Fibroblast of upper back skin (primary cell): ENCODE measurements at places on chromosomes 7 and 10.

DNA sequence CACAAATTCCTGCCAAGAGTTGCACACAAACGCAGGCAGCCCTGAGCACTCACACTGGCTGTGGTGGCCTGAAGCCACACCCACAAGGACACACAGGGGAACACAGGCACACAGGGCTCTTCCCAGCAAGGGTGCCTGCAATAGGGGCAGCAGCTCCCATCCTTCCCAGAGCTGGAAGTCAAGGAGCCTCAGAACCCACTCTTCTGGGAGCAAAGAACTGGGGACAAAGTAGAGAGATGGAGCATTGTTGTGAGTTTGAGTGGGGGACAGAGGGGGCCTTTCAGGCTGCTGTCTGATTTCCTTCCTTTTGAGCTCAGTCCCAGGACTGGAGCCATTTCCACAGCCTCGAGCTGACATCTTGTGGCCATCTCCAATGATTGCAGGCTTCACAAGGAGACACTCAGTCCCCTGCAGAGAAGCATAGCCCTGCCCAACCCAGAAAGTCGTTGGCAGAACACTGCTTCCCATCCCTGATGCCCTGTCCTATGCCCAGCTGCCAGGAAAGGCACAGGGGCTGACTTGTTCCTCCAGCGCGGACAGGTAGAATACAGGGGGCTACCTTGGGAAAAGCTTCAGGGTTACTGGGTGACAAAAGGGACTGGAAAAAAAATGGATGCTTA lies 34.4 kb upstream of the SLF2 start:
- DNase-seq: peak; percentile 80

GRCh38 chr10:132848951-132849545 lies 63.1 kb upstream of the NKX6-2 start:
- no peak for DNase-seq

GRCh38 chr10:125060026-125060425 lies 100.3 kb downstream of the CTBP2 start:
- peak; percentile 81 for DNase-seq

DNA sequence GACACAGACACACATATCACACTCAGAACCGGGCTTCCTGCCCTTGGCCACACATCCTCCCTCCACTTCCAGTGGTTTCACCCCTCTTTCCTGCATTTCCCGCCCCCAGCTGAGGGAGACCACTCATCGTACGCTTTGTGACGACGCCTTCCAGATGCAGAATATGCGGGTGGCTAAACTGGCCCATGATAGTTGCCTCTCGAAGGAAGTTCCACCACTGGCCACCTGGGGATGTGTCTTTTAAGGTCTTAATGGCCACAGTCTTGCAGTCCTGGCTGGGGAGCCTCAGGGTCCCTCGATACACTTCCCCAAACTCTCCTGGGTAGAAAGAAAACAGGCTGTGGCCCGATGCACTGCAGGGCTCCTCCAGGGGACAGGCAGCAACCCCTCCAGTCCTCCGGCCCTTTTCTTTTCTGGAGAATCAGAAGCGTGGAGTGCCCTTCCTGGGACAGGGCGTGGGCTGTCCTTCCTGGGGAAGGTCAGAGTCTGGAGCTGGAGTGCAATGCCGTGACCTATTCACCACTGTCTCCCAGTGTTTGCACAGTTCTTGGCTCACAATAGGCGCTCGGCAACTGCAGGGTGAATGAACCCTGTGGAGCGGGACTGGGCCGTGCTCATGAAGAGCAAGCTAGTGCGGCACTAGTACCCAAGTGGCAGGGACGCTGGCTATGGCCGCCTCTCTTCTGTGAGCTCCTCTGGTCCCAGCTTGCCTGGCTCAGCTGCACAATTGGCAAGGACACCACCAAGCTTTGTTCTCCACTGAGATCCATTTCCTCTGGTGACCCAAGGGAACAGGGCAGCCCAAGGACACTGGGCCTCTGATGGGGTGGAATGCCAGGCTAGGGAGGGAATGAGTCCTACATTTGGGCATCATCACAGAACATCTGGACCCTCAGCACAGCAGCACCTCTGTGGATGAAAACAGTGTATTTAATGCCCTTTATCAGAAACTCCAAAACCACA lies 13.2 kb downstream of the EPHA1 start:
- DNase-seq: no peak

DNA sequence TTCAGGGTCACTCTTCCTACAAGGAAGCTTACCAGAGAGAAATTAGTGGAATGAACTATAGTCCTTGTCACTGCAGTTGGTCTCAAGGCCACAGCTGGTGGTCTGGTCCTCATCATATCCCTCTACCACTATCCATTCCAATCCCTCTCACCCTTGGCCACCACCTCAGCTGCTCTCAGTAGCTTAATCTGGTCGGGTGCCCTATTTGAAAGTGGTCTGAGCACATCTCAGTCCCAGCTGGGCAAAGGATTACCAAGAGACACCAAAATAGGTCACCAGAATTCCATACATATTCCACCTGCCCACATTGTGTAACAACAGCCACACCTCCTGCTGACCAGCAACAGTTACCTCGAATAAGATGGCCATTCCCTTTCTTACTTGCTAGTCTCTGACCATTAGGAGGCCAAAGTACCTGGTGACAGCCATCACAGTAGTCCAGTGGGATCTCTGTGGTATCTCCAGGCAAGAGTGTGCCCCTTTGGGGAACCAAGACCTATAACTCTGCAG lies 3.3 kb upstream of the ZC3HAV1 start:
- no peak for DNase-seq

DNA sequence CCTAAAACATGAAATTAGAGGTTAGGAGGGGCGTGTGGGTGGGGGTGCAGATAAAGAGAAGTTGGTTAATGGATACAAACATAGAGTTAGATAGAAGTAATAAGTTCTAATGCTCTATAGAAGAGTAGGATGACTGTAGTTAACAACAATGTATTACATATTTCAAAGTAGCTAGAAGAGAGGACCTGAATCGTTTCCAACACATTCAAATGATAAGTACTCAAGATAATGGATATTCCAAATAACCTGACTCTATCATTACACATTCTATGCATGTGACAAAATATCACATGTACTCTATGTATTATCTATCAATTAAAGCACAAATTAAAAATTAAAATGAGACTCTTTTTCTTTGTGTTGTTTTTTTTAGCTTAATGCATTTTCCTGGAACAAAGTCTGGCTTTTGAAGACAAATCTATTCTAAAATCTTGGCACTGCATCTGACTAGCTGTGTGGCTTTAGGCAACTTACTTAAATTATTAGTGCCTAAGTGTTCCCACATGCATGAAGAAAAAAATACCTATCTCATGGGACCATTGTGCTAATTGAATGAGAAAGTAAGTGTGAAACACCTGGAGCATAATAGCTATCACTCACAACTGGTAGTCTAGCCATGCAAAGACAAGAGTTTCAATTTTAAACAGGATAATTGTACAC lies 75.7 kb downstream of the SEMA3C start:
- DNase-seq: peak; percentile 30

GRCh38 chr10:98444314-98445006 lies 2.3 kb downstream of the HPS1 start:
- DNase-seq: no peak

DNA sequence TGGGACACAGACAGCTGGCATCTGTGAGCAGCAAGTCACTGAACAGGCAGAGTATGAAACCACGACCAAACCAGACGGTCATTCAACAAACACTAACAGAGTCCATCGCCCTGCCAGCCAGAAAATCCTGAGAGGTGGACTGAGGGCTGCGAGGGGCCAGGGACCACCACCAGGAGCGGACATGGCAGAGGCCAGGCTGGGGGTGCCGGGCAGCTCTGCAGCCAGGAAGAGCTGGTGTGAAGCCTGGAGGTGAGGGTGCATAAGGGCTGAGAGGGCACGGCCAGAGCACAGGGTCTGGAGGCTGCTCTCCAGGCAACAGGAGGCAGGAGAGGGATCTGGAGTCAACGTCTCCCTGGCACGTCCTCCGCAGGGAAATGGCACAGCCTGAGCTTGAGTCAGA lies 15.5 kb downstream of the MAD1L1 start:
- DNase-seq: no peak

DNA sequence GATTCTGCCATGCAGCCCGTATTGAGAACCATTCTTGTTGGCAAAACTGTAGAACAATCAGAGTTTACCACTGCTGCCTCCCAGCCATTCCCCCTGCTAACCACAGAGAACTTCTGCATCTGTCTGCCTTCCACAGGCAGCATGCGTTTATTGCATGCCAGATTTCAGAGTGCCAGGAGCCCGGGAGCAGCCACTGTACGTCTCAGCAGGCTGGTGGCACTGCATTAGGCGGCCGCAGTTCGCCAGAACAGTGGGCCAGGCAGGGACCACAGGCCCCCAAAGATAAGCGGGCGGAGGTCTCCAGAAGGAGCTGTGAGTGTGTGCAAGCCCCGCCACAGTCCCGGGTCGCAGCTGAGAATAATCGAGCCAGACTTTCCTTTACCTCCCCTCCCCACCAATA lies 31.8 kb downstream of the ZNF467 start:
- DNase-seq: peak; percentile 15

- no peak for DNase-seq
Measured at GRCh38 chr10:101453318-101453717, 99.4 kb downstream of the BTRC start.

DNA sequence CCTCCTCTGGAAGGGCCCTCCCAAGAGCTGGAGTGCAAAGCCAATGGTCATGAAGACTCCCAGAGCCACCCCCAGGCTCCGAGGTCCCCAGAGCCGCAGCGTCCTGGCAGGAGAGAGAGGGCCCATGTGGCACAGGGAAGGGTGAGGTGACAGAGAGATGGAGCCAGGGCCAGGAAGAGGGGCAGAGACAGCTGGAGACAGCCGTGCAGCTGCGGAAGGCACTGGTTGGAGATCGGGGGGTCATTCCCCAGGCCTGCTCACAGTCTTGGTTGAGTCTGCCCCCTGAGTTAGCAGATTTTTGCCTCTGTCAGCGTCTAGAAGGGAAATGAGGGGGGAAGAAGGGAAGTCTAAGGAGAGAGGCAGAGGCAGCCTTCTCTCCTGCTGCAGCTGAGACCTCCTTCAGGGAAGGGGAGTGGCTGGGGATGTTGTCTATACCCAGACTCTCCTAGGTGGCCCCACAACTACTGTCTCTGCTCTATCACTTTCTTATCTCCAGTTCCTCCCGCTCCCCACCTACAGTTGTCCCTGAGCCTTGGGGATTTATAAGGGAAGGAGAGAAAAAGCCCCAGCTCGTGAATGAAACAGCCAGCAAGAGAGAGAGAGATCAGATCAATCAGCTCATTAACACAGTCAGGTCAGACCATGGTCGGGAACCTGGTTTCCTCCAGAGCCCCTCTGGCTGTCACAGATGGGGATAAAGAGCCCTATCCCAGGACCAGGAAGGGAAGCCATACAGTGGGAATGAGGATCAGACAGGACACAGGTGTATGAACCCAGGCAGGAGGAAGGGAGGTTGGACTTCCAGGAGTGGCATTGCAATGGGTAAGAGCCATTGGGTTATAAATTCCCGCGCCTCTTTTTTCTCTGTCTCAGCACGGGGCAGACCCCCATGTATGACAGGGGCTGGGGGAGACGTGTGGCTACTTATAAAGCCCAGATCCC lies 1.2 kb downstream of the GAL3ST4 start:
- DNase-seq: no peak

DNA sequence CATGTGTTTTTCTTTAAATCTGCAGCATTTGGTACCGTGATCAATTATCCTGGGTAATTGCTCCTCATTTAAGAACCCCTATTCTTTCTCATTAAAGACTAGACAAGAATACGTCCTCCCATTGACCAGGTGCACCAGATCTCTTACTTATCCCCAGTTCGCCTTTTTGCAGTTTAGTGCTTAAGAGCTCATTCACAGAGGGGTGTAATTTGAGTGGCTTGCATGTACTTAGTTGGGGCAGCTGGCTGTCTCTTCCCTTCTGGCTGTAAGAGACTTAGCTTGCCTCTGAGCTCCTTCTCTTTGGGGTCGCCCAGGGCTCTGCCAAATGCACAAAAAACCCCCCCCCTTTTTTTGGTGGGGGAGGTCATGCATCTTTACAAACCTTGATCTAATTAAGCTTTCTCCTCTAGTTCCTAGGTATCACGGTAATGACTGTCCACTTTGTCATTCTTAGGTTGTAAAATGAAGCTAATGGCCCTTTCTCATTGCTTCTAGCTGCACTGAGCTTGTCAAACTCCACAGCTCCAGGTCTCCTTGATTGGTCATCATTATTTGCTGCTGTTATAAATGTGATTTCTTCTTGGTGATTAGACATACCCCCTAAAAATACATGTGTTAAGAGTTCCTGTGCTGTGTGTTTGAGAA lies 26.3 kb downstream of the GAD2 start:
- no peak for DNase-seq

- peak; percentile 24 for DNase-seq
Measured at GRCh38 chr7:74372511-74373111, 81.1 kb upstream of the GTF2IRD1 start.

DNA sequence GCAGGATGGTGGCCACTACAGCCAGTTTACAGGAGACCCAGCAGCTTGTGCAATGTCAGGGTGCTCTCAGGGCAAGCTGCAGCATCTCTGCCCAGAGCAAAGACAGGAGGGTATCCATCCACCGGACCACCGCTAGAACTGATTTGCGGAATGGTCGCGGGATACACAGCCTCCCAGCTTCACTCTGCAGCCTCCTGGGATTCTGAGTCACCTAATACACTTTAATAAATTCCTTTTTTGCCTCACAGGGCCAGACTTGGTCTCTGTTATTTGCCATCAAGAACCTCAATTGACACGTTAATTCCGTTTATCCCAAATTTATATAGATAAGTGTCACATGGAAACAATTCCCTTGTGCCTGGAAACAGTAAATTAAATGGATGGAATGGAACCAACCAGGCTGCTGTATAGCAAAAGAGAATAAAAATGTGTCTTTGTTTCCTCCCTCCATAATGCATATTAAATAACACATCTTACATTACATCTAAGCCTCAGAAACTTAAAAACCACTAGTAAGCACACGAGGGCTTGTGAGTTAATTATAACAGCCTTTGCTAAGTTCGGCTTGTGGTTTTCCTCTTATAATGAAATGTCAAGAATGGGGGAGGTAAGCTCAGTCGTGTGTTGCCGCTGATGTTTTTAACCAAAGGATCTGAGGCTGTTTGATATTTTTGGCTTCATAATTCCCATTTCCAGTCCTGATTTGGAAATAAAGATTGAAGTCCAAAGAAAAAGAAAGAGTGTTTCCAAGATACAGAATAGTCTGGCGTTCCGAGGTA lies 52.1 kb downstream of the ADRB1 start:
- peak; percentile 13 for DNase-seq

- no peak for DNase-seq
Measured at GRCh38 chr10:83673316-83673715, 466.0 kb upstream of the GHITM start.

GRCh38 chr7:6392712-6393666 lies 54.8 kb downstream of the DAGLB start:
- peak; percentile 61 for DNase-seq

DNA sequence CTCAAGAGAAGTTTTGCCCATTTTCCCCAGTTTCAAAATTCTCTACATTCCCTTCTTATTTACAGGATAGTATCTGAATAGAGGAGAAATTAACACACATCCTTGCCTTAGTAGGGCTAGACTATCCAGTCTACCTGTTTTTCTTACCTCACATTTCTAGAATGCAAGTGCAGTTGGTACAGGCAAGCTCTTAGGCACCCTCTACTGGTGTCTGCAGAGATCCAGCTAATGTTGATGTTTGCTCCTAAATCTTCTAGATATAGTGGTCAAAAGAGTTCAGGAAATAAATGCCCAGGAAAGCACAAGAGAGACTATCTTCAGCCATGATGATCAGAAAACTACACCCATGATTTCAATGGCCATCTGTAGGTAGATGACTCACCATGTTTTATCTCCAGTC lies 205.3 kb downstream of the HTR7 start:
- DNase-seq: no peak

- no peak for DNase-seq
Measured at GRCh38 chr10:82282782-82283456, 407.9 kb downstream of the NRG3 start.

GRCh38 chr10:43653746-43654145 lies 5.1 kb upstream of the ZNF32 start:
- DNase-seq: peak; percentile 60
